Iris pigment epithelial cell (primary cell): ENCODE measurements at places on chromosomes 4 and X.

DNA sequence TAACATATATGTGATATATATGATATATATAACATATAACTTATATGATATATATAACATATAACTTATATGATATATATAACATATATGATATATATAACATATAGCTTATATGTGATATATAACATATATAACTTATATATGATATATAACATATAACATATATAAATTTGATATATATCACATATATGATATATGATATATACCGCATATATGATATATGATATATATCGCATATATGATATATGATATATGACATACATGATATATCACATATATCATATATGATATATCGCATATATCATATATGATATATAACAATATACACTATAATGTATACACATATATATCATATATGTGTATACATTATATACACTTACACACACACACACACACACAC lies 114.3 kb downstream of the ELOVL6 start:
- no peak for DNase-seq

- no peak for DNase-seq
Observed at GRCh38 chr4:70943114-70943513, 40.9 kb downstream of the MOB1B start.

GRCh38 chr4:70829015-70829414 lies 10.7 kb downstream of the GRSF1 start:
- DNase-seq, result no peak

DNA sequence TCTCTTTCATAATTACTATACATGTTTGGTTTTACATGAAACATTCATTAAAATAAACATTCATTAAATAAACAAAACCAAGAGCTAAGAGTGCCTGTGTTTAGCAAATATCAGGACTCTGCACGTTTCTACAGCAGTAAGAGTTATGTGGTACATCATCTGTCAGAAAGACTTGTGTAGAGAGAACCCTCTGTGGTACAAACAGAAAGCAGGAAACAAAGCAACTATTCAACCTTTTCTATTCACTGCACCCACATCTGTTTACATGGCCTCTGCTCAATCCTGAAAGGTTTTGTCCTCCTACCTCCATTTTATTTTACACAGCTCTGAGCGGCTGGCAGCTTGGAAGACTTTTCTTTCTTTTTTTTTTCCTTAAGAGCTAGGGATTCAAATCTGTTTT lies 90.7 kb upstream of the PCDH18 start:
- peak; percentile 5 for DNase-seq

- DNase-seq, result no peak
Observed at GRCh38 chr4:10151182-10151581, 34.6 kb upstream of the WDR1 start.

DNA sequence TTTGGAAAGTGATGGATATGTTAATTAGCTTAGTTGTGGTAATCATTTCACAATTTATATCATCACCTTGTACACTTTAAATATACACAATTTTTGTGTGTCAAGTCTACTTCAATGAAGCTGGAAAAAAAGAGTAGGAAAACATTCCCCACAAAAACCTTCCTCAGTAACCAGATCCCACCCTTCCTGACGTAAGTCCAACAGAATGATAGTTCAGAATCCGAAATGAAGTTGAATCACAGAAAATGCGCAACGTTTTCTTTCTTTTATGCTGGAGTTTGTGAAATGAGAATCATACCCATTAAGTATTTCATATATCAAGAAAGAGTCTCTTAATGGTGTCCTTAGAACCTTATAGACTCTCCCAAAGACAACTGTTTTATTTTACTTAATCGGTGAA lies 292.9 kb downstream of the USP46 start:
- no peak for DNase-seq

DNA sequence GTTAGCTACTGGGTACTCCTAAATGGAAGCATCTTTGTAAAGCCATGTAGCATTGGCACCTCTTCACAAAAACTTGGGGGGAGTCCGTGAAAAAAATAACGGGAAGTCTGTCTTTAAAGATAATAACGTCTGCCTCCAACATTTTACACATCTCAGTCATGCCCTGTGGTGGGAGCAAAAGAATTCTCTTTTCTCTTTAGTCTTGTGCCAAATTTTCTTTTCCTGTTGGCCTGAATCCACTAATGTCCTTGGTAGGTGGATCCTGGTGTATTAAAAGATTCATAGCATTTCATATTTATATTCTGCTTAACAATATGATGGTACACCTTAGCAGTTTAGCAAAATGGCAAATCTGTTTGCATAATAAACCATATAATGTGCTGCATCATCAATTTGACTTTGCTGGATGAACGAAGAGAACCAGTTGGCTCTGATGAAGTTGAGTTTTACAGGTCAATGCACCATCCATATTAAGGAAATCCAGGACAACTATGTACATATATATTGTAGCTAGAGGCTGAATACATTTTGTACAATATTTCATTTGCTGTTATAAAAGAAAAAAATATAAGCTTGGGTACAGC lies 746.4 kb upstream of the MAGEB2 start:
- peak; percentile 18 for DNase-seq

- no peak for DNase-seq
Observed at GRCh38 chr4:164203476-164203875, 550.5 kb upstream of the SMIM31 start.

DNA sequence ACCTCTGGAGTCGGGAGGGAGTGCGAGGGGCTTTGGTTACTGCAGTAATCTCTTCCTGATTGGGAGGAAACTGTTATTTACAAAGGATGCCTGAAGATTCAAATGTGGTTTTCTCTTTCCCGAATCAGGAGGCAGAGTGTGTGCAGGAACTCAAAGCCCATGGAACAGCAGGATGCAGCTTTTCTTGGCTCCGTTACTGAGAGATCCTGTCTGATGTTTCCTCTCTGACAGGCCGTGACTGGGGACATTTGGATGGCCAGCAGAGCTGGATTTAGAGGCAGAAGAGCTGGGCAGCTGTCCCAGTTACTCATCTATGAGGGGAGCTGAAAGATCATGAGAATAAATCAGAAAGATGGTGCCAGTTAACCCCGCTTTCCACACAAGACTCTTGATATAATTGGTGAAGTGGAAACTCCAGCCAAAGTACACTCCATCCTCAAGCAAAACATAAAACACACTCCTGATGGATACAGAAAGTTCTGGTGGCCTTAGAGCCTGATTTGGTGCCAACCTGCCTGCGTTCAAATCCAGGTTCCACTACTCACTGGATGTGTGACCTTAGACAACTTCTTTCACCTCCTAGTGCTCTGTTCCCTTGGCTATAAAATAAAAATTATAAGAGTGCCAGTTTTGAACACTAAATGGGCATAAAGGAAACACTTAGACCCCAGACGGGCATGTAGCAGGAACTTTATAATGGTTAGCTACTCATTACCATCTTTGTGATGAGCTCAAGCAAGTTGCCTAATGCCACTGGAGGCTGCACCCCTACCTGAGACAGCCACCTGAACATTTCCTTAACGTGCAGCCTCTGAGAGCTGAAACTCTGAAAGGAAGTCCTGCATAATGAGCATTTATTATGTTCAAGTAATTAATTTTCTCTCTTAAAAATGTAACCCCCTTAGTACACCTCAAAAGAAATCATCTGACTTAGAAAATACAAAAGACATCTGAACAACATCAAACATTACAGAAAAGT lies 349.0 kb upstream of the GATB start:
- DNase-seq, result no peak

- no peak for DNase-seq
Observed at GRCh38 chr4:24741910-24742309, 53.5 kb upstream of the SOD3 start.

- DNase-seq, result no peak
Observed at GRCh38 chr4:92012899-92013867, 290.6 kb upstream of the GRID2 start.

- DNase-seq, result peak; percentile 52
Observed at GRCh38 chr4:101357751-101358150, 10.4 kb upstream of the PPP3CA start.

DNA sequence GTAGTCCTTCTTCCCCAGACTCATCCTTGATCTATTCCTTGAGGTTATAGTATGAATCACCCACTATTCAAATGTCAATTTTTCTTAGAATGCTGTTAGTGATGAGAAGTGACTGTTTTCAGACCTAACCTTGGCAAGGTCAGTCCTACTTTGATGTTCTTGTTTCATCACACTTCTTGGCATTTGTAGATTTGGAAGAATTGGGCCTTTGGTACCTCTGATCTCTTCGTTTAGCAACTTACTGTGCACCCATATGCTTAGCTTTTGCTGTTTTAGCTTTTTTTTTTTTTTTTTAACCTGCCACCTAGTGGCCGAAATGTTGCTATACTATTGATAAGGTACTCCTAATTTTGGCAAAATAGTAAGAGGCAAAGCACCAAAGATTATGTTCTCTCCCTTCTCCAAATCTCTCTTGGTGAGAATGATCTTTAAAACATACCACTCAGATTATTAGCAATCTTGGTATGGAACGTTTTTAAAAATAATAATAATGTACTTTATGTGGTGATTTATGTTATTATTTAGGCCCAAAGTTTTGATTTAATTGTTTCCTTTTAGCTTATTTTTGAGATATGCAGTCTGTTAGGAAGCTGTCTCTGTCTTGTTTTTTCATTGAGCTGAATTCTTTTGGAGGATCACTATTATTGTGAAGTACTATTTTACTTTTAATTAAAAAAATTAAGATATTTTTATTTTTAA lies 16.6 kb downstream of the DCK start:
- DNase-seq, result peak; percentile 40

DNA sequence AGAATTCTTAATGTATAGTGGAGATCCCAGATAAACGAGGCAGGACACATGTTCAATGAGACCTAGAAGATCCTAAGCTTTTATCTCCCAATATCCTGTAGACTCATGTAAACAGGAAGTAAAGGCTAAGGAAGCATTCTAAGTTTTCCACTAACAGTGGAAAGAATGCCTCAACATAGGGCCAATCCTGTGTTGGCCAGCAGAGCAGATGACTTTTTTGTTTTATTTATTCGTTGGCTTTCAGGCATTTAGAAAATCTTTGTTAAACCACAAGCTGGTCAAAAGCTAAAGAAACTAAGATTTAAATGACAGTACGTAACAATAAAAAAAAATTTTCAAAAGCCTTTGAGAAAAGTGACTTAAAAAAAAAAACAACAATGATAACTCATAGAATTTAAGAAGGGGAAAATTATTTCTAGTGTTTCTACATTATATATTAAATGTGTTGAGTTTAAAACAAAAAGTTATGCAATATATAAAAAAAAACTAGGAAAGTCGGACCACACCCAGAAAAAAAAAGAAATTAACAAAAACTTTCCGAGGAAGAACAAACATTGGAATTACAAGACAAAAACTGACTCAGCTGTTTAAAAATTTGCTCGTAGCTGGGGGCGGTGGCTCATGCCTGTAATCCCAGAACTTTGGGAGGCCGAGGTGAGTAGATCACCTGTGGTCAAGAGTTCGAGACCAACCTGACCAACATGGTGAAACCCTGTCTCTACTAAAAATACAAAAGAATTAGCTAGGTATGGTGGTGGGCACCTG lies 759.3 kb downstream of the FSTL5 start:
- DNase-seq, result peak; percentile 17

DNA sequence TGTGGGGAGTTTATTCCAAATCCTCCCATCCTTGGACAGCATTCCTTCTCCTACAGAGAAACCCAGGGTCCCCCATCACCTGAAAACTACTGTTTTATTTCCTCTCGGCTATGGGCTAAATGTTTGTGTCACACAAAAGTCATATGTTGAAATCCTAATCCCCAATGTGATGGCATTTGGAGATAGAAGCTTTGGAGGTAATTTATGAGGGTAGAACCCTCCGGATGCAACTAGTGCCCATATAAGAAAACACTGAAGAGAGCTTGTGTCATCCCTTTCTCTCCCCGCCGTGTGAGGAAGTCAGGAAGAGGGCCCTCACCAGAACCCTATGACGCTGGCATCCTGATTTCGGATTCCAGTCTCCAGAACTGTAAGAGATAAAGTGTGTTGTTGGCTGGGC lies 127.8 kb upstream of the NOCT start:
- DNase-seq, result no peak

DNA sequence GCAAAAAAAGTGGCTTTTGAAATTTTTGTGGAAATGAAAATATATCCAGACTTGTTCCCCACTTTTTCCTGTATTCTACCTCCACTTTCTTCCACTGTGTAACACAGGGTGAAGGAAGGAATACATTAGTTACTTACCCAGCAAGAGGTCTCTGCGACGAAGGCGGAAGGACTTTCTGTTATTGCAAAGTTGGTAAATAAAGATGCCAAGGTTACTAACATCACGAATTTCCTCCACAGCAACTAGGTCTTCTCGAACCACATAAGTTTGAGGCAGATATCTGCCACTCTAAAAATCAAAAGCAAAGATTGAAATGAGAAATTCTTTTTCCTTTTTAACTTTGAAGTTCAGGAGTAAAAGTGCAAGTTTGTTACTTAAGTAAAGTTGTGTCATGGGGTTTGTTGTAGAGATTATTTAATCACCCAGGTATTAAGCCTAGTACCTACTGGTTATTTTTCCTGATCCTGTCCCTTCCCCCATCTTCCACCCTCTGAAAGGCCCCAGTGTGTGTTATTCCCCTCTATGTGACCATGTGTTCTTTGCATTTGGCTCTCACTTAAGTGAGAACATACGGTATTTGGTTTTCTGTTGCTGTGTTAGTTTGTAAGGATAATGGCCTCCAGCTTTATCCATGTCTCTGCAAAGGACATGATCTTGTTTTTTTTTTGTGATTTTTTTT lies 5.8 kb downstream of the ITM2A start:
- DNase-seq, result no peak

DNA sequence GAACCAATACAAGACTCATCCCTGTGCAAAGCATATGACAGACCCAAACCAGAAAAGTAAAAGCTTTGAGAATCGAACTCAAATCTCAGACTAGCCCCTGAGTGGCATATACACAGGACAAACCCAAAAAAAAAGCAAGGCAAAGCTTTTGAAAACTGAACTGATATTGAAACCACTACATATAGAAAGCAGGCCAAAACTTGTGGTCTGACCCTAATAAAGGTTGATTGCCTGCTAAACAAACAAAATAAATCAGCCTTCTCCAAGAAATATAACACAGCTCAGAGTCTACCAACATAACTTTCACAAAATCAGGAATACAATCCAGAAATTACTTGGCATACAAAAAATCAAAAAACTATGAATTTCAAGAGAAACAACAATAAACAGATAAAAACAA lies 40.3 kb downstream of the LRBA start:
- DNase-seq, result no peak

DNA sequence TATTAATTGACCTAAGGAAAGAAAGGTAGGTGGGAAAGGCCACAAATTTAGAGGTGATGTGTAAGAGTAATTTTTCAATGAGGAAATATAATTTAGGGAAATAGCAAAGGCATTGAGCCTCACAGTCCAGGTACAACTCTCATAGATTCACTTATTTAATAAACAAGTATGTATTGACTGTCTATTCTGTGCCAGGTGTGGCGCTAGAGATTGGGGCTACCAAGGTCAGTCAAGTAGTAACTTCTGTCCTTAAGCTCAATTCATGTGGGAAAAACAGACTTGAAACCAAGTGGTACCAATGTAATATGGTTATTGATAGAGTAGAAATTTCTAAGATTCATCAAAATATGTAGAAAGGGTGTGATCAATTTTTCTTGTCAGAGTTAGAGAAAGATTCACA lies 257.5 kb downstream of the C4orf33 start:
- no peak for DNase-seq

- peak; percentile 17 for DNase-seq
Observed at GRCh38 chr4:91936311-91936710, 367.5 kb upstream of the GRID2 start.
